ENCODE measurements at places on chromosomes 6 and 20. TPM values are rescaled to one million over a fixed set of nuclear protein-coding genes. Genes with fewer than 3 reads are reported as not detected.

GRCh38 chr20:43893930-43894329 is 20.7 kb upstream of the TOX2 start:
- no peak for DNase-seq

LHFPL5 gene
- not detected for total RNA-seq

DNA sequence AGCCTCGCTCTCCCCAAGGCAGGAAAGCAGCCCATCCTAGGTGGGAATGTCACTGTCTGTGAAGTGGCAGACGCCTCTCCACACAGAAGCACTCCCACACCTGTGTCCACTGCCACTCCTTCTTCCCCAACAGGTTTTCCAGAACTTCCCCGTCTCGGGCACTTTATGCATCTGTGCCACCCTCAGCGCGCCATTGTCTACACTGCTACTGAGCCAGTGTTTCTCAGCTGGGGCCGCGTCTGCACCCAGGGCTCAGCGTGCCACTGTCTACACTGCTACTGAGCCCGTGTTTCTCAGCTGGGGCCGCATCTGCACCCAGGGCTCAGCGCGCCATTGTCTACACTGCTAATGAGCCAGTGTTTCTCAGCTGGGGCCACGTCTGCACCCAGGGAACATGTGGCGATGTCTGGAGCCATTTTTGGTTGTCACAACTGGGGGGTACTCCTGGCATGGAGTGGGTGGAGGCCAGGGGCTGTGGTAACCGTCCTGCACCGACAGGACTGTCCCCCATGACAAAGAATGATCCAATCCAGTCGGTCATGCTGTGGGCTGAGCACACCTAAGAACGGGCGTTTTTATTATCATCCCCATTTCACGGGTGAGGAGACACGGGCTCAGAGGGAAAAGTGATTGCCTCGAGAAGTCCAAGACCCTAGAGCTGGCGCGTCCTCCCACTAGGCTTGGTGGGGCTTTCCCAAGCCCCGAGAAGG is 41.7 kb upstream of the ZBP1 start:
- no peak for DNase-seq

TMEM63B gene
- total RNA-seq = 17.0 TPM

- DNase-seq = no peak
These were observed 18.3 kb upstream of the AMD1 start for GRCh38 chr6:110856296-110856695.

GRCh38 chr6:110207652-110208051 is 27.4 kb downstream of the CDC40 start:
- DNase-seq = no peak

- no peak for DNase-seq
These were observed 3.5 kb downstream of the FOXS1 start for GRCh38 chr20:31841928-31842327.

DNA sequence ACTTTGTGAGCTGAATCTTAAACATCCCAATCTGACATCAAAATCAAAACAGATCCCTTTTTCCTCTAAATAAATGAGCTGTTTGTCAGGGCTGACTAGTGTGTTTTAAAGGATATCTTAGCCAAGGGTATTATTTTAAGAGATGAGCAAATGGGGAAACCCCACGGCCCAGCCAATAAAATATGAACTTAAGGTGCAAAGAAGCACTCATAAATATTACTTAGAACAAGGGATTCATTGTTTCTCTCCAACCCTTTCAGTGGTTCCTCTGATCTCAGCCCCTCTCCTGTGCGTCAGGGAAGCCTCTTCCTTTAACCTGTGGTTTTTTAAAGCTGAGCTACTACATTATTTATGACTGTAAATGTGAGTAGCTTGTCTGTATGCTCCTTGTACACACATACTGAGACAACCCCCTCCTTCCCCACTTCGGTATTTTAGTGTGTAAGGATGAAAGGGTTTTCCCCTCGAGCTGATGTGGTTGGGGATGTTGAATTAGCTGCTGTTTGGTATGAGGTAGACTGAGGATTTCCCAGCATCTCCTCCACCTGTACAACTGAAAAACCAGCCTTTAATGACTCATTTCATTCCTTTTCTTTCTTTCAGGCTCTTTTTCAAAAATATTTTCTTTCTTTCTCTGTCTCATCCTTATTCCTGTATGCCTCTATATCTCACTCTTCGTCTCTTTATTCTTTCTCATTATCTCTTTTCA is 6.5 kb downstream of the BMP5 start:
- DNase-seq = peak; percentile 10

RSPO4 gene
- total RNA-seq = not detected

KCNQ2 gene
- not detected for total RNA-seq

ZNF184 gene
- total RNA-seq = 8.0 TPM

GNAS-AS1 gene
- total RNA-seq = 1.4 TPM

BPIFB2 gene
- total RNA-seq = not detected

GPSM3 gene
- 82.5 TPM for total RNA-seq

GRCh38 chr6:157513004-157513603 is 132.1 kb downstream of the ZDHHC14 start:
- DNase-seq = no peak

DNA sequence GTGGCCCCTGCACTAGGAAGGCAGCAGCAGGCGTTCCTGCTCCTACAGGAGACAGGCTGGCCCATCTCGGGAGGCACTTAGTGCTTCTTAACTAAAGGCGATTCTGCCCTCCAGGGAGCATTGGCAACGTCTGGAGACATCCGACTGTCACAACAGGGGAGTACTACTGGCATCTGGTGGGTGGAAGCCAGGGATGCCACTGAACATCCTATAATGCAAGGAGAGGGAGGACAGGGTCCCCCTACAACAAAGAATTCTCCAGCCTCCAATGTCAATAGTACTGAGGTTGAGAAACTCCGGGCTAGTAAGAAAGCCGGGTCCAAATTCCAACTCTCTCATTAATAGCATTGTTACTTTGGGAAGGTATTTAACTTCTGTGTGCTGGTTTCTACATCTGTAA is 119.4 kb upstream of the ARMC2 start:
- no peak for DNase-seq

AVP gene
- total RNA-seq = not detected

GRCh38 chr6:45009576-45009975 is 318.6 kb upstream of the RUNX2 start:
- DNase-seq = no peak

GRCh38 chr6:16743664-16744210 is 17.5 kb downstream of the ATXN1 start:
- DNase-seq = no peak

DNA sequence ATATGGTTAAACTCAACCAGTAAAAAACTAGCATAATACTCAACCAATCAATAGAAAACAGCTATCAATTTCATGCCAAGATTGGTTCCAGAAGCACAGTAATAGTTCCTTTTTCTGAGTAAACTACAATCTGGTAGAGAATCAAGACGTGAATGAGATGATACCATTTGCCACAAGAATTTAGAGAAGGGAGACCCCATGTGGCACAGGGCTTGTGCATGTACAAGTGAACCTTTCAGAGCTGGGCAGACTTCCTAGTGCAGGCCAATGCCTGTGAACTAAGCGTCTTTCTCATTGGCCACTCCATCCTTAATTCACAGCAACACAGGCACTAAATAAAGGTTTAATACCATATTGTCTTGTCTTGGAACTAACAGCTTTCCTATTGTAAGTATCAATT is 213.5 kb downstream of the RFPL4B start:
- no peak for DNase-seq

DNA sequence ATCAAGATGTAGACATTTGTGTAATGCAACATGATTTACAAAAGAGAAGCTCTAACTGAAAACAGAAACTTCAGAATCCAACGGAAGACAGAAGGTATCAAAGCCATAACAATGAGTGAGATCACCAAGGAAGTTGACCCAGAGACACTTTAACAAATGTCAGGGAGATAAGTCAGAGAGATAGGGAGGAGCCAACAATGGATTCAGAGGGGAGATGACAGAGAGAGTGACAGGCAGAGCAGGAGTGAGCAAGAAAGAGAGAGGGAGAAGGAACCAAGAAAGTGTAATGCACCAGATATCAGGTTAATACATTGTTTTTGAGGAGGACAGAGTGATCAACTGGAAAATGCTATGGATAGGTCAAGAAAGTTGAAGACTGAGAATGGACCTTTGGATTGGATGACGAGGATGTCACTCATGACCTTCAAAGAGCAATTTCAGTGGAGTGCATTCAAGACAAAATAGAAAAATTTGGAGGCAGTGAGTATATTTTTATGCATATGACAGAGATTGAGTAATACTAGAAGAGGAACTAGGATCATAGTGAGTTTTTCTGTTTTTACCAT is 86.6 kb downstream of the TRDN start:
- no peak for DNase-seq

PRR18 gene
- total RNA-seq = not detected

- no peak for DNase-seq
These were observed 33.3 kb upstream of the CITED2 start for GRCh38 chr6:139407718-139408222.

RBM24 gene
- total RNA-seq = not detected

GRCh38 chr6:4401408-4402368 is 266.3 kb upstream of the ECI2 start:
- DNase-seq = no peak

DNA sequence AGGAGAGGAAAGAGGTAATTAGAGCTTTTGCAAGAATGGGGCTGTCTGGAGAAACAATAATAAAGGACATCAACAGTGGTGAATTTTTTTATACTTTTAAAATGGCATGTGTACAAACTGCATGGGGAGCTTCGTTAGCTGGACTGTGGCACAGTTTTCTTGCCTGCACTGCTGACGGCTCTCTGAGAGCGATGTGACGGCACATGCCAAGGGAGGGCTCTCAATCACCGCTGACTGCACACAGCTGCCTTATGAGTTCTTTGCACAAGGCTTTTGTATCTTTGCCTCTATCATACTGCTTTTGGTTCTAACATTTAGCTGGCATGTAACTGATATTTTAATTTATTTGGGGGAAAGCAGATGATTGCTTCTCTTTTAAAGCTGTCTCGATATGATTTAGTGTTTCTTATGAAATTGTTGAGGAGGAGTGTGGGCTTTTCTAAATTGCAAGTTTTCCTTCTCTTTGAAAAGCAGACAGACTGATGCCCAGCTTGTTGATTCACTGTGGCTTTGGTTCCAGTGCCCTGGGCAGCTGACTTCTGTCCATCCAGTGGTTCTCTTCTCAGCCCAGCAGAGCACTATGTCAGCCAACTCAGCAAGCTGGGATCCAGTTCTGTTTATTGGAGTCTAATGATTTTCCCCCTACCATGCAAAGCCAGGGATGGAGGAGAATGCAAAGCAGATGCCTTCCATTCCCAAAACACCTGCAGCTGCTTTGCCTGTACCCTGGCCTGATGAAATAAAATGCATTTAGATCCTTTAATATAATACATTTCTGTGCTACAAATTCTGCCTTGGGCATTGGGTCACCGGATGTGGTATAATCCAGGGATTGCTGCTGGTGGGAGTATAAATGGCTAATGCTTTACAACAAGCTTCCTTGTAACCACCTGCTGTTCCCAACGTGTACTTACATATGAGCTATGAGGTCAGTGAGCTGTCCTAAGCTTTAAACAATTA is 323.9 kb downstream of the ZFAND3 start:
- DNase-seq = no peak

DNA sequence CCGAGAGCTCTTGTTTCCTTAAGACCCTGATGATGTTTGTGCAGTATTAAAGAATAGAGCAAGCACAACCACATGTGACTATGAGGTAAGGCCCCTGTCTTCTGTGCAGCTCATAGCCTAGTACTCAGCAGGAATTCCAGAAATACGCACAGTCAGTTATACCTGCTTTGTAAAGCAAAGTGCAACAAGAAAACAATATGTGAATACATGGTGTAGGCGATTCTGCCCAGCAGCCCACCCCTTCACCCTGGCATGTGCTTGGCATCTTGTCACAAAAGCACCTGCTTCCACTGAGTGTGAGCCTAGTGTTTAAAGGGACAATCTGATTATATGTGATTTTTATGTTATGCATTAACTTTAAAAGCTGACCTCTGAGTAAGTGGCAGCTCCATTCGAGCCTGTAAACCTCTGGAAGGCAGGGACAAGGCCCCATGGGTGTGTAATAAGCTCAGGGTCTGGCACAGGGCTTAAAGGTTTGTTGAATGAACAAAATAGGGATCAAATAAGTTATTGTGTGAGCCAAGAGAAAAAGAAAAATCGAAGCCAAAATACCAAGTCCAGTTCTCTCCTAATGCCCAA is 148.7 kb downstream of the DOK5 start:
- DNase-seq = no peak

DNA sequence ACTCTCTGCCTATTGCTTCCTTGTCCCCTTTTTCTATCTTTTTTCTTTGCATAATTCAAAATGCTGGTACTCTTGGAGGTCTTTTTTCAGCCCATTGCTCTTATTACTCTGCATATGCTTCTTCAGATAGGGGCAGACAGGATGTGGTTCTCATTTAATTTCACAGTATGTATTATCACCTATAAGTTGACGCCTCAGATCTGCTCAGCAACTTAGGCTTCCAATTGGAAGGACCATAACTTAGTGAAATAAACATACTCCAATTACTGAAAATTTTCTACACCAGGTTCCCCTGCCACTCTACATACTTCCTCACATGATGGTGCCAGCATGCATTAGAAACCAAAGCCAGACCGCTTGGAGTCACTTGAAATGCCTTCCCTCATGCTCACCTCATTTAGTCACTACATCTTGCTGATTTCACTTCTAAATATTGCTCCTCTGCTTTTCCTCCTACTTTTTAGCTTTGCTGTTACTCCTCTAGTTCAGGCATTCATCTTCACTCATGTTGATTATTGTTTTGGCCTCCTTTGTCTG is 34.5 kb upstream of the AHI1 start:
- no peak for DNase-seq

DNA sequence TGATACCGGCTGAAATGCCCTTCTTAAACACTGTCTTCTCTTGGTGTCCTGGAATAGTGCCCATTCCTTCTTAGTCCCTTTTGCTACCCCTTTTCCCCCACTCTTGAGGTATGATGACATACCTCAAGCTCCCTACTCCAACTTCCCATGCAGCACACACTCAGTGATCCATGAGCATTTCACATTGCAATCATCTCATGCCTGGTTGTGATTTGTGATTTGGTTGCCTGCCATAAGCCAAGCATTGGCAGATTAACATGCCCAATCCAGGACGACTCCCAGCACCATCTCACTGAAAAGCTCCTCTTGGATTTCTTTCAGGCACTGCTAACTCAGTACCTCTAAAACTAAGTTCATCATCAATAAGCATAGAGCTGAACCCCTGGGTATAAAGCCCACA is 14.7 kb upstream of the PTPRA start:
- DNase-seq = no peak

PROKR2 gene
- not detected for total RNA-seq

SCRT2 gene
- not detected for total RNA-seq

GRCh38 chr20:1469306-1469905 is 2.8 kb upstream of the NSFL1C start:
- no peak for DNase-seq

SOX18 gene
- 1.3 TPM for total RNA-seq

PPP1R3D gene
- 7.0 TPM for total RNA-seq
